ENCODE measurements at places on chromosomes 16 and 17.

GRCh38 chr17:79778504-79779083, 646 bp downstream of the CBX2 start:
- peak overlapping the region; percentile 85 for H3K27ac ChIP-seq
- no peaks in the 10 kb centered on the region for H3K36me3 ChIP-seq
- H3K27me3 ChIP-seq: peaks cover 62% of the 10 kb centered on the region
- DNase-seq: no peak
- peaks cover 29% of the 10 kb centered on the region for H3K4me1 ChIP-seq
- H3K4me3 ChIP-seq: peak overlapping the region; percentile 91

- H3K4me3 ChIP-seq: no peak overlapping the region
- H3K36me3 ChIP-seq: no peaks in the 10 kb centered on the region
- no peaks in the 10 kb centered on the region for H3K4me1 ChIP-seq
- H3K27ac ChIP-seq: no peak overlapping the region
- H3K27me3 ChIP-seq: no peaks in the 10 kb centered on the region
- no peak for DNase-seq
Observed at GRCh38 chr17:78525511-78526160, 51.6 kb downstream of the DNAH17 start.

DNA sequence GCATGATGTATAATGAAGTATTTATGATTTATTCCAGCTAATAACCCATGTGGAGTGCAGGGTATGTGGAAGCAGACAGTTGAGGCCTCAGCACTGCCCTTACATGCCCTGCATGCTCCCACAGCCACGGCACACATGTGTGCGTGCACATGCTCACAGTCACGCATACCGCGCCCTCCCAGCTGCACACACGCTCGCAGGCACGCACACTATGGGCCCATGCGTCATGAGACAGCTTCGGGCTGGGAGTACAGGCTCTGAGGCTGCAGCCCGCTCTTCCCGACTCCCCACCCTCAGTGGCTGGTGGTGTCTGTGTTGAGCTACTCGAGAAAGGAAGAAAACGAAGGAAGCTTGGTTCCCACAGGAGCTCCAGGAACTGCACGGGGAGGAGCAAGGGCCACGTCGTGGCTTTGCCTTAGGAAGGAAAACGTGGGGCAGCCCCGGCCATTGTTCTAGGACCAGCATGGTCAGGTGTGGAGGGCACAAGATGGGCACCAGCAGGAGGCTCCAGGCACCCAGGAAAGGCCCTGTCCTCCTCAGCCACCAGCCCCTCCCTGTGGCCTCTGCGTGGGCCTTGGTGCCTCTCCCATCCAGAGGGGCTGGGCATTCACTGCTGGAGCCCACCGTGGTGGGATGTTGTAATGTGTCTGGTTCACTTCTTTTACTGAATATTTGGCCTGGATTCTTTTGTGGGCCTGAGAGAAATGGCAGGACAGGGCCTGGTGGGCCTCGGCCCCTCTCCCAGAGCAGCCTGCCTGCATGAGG, 27.5 kb upstream of the CDH15 start:
- H3K4me3 ChIP-seq: no peak overlapping the region
- no peaks in the 10 kb centered on the region for H3K27me3 ChIP-seq
- no peak overlapping the region for H3K27ac ChIP-seq
- peaks cover 69% of the 10 kb centered on the region for H3K36me3 ChIP-seq

DNA sequence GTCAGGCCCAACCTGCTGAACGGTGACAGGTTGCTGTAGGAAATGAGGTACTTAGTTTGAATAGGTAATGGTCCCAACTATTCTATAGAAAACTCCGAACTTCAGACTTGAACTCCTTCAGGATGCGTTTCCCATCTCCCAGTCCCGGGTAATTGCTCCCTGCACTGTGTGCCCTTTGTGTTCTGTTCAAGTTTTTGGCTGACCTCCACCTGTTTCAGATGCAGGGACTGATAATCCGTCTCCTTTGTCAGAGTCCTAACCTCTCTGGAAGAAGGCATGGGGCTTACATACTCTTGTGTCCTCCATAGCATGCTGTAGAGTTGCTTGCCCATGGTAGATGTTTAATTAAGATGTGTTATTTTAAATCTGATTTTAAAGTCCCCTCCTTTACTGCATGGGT, 350.5 kb downstream of the UTP18 start:
- H3K4me3 ChIP-seq: no peak overlapping the region
- H3K27me3 ChIP-seq: no peaks in the 10 kb centered on the region
- DNase-seq: no peak
- no peak overlapping the region for H3K27ac ChIP-seq
- no peaks in the 10 kb centered on the region for H3K36me3 ChIP-seq
